Thyroid gland (tissue), 4 donors: ENCODE measurements at places on chromosomes 1 and 21.

- no peak for DNase-seq
Observed at GRCh38 chr1:225471453-225472301, 43.8 kb upstream of the LBR start.

DNA sequence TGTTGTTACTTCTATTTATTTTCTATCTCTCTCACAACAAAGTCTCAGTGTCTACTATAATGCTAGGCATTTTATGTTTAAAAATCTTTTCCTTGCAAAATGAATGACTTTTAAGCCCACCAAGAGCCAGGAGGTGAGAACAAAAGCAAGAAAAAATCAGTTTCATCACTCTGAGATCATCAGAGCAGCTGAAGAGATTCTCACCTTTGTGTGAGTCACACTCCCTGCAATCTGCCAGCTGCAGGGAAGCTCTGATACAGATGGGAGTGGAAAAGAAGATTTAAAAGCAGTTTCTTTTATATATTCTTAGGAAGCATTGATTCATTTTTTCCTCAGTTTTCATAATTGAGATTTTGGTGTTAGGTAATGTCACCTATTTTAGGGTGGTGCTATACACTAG, 107.6 kb downstream of the LHX9 start:
- DNase-seq: no peak

- no peak for DNase-seq
Observed at GRCh38 chr1:156638189-156638985, 3.5 kb upstream of the BCAN start.

GRCh38 chr21:16179773-16180172, 450.0 kb downstream of the USP25 start:
- DNase-seq: no peak

DNA sequence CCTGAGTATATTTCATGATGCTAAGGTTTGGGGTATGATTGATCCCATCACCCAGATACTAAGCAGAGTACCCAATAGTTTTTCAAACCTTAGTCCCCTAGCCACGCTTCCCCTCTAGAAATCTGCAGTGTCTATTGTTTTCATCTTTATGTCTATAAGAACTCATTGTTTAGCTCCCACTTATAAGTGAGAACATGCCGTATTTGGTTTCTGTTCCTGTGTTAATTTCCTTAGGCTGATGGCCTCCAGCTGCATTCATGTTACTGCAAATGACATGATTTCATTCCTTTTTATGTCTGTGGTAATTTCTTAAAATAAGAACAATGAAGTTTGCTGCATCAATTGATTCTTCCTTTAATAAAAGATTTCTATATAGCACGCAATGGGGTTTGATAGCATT, 301.3 kb downstream of the PLPP3 start:
- no peak for DNase-seq
